ENCODE measurements at places on chromosomes 5 and 9. TPM values are rescaled to one million over a fixed set of nuclear protein-coding genes. Genes with fewer than 3 reads are reported as not detected.

The PCDHGA4 gene
- total RNA-seq = 6.3 TPM

The CAMLG gene
- total RNA-seq = 30.9 TPM

The OR13F1 gene
- not detected for total RNA-seq

The GMCL2 gene
- not detected for total RNA-seq

The CYLC2 gene
- total RNA-seq = not detected

The PRSS3 gene
- total RNA-seq = 14.1 TPM

The SUSD3 gene
- total RNA-seq = 0.98 TPM

The NIM1K gene
- total RNA-seq = not detected

The FAM219A gene
- total RNA-seq = 26.9 TPM

The ZNF483 gene
- 2.9 TPM for total RNA-seq

The CCNI2 gene
- under 0.01 TPM for total RNA-seq

The RUSC2 gene
- 39.5 TPM for total RNA-seq

The CD74 gene
- 0.98 TPM for total RNA-seq

The HAVCR1 gene
- total RNA-seq = not detected

The NUTM2F gene
- not detected for total RNA-seq

The SV2C gene
- not detected for total RNA-seq

The MAST4 gene
- total RNA-seq = 83.3 TPM

The FREM1 gene
- not detected for total RNA-seq

The CBY3 gene
- not detected for total RNA-seq

The TMEM252 gene
- total RNA-seq = not detected
